ENCODE measurements at places on chromosomes 13 and 19.

GRCh38 chr19:31257426-31258130 is 91.7 kb downstream of the TSHZ3 start:
- DNase-seq, result no peak

DNA sequence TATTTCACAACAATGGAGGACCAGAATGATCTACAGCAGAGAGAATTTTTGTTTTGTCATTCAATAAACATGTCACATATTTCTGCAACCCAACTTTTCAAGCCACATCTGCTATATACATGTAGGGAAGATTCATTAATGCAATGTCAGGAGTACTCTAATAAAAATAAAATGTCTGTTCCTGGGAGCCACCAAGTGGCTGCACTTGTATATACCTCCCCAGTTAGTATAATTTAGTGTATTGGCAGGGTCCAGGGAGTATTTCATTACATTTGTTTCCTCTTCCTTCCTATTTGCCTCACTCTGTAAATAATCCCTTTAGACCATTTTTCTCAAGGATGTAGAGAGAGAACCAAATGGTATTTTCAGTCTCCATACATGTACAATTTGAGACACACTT is 1169.0 kb downstream of the DIAPH3 start:
- no peak for DNase-seq

GRCh38 chr13:71459708-71460107 is 407.3 kb downstream of the DACH1 start:
- DNase-seq, result no peak

GRCh38 chr19:15466851-15467733 is 2.7 kb upstream of the RASAL3 start:
- DNase-seq, result no peak

DNA sequence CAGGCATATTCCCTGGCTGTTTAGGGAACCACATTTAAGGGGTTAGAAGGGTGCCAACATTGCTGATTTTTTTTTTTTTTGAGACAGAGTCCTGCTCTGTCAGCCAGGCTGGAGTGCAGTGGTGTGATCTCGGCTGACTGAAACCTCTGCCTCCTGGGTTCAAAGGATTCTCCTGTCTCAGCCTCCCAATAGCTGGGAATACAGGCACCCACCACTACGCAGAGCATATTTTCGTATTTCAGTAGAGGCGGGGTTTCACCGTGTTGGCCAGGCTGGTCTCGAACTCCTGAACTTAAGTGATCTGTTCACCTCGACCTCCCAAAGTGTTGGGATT is 7.8 kb upstream of the CRX start:
- no peak for DNase-seq

- DNase-seq, result no peak
Observed at GRCh38 chr13:70612881-70613280, 504.6 kb upstream of the KLHL1 start.

- no peak for DNase-seq
Observed at GRCh38 chr19:16370641-16371391, 46.2 kb downstream of the KLF2 start.

DNA sequence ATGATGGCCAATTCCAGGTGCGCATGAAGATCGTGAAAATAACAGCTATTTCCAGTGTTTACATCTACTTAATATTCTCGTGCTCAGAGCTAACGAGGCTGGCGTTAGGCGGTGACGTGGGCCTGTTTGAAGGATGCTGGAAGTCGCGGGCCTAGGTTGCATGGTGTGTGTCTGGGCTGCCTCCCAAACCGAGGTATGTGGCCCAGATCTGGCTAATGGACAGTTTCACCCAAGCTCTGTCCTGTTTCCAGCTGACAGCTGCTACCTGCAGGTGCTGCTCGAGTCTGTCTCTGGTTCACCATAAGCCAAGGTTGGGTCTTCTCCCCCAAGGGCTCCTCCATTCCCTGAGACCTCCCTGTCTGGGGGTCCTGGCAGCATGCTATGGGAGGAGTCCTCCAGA is 40.5 kb upstream of the KCTD15 start:
- no peak for DNase-seq

DNA sequence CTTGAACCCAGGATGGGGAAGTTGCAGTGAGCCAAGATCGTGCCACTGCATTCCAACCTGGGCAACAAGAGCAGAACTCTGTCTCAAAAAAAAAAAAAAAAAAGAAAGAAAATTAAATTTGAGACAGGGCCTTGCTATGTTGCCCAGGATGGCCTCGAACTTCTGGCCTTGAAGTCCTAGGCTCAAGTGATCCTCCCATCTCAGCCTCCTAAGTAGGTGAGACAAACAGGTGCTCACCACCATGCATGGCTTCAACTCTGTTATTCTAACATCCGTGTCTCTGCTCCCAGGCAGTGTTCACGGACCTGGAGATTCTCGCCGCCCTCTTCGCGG is 40.3 kb downstream of the PDE4A start:
- no peak for DNase-seq
